ENCODE measurements at places on chromosomes 4 and X. TPM values are rescaled to one million over a fixed set of nuclear protein-coding genes. Genes with fewer than 3 reads are reported as not detected.
A peak's percentile ranks its signal among the peaks of the same experiment; 100 is the strongest.

HNRNPDL gene
- 206 TPM for polyA plus RNA-seq

DNA sequence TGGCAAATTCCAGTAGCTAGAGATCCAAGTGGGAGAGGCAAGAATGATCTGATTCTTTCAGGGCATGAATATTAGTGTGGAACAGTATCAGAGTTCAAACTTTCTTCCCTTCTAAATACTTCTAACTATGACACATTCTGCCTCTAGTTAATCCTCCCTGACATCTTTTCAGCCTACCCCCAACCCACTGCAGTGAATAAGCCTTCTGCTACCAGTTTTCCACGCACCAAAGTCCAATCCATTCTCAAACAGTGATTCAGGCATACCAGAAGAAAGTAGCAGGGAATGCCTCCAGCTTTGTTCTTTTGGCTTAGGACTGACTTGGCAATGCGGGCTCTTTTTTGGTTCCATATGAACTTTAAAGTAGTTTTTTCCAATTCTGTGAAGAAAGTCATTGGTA lies 155.4 kb upstream of the FTHL17 start:
- H3K4me3 ChIP-seq: no peak overlapping the region
- no peak for DNase-seq
- no peaks in the 10 kb centered on the region for H3K27me3 ChIP-seq
- no peaks in the 10 kb centered on the region for H3K4me1 ChIP-seq
- no peaks in the 10 kb centered on the region for H3K36me3 ChIP-seq

- H3K36me3 ChIP-seq: no peaks in the 10 kb centered on the region
- H3K4me3 ChIP-seq: no peak overlapping the region
- DNase-seq: peak; percentile 83
- H3K27me3 ChIP-seq: no peaks in the 10 kb centered on the region
These were observed 39.6 kb downstream of the DDX60L start for GRCh38 chr4:168440442-168441264.

- H3K36me3 ChIP-seq: no peaks in the 10 kb centered on the region
- no peak overlapping the region for H3K27ac ChIP-seq
- no peaks in the 10 kb centered on the region for H3K27me3 ChIP-seq
- DNase-seq: peak; percentile 65
- no peaks in the 10 kb centered on the region for H3K4me1 ChIP-seq
These were observed 25.7 kb upstream of the SHISA3 start for GRCh38 chr4:42371305-42372252.

- H3K36me3 ChIP-seq: no peaks in the 10 kb centered on the region
- no peak overlapping the region for H3K4me3 ChIP-seq
- H3K4me1 ChIP-seq: no peaks in the 10 kb centered on the region
- no peak for DNase-seq
- no peaks in the 10 kb centered on the region for H3K27me3 ChIP-seq
- H3K27ac ChIP-seq: no peak overlapping the region
These were observed 66.7 kb downstream of the DRD5 start for GRCh38 chr4:9847968-9848748.

NPY2R gene
- not detected for polyA plus RNA-seq

- no peaks in the 10 kb centered on the region for H3K27me3 ChIP-seq
- no peak overlapping the region for H3K4me3 ChIP-seq
- H3K27ac ChIP-seq: no peak overlapping the region
- H3K36me3 ChIP-seq: no peaks in the 10 kb centered on the region
These were observed 169.2 kb upstream of the MAGEB18 start for GRCh38 chrX:25968920-25969319.

PLA2G12A gene
- polyA plus RNA-seq: 14.8 TPM

DNA sequence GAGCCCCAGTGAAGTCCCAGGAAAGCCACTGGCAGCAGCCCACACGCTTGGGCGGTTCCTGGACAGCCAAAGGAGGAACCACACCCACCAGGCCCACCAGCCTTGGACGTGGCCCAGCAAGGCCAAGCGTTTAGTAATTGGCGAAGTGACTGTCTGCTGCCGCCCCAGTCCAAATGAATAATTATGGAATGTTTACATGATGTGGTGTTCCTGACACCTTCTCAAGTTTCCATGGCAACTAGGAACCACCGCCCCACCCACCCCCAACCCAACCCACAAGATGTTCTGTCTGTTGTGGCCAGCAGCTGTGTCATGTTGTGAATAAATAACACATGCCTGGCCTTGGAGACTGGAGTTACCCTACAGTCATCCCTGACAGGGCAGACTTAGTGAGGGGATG lies 22.3 kb downstream of the APLN start:
- no peak for DNase-seq
- no peak overlapping the region for H3K4me3 ChIP-seq
- H3K4me1 ChIP-seq: peaks cover 26% of the 10 kb centered on the region
- H3K27me3 ChIP-seq: no peaks in the 10 kb centered on the region
- H3K36me3 ChIP-seq: no peaks in the 10 kb centered on the region

DNA sequence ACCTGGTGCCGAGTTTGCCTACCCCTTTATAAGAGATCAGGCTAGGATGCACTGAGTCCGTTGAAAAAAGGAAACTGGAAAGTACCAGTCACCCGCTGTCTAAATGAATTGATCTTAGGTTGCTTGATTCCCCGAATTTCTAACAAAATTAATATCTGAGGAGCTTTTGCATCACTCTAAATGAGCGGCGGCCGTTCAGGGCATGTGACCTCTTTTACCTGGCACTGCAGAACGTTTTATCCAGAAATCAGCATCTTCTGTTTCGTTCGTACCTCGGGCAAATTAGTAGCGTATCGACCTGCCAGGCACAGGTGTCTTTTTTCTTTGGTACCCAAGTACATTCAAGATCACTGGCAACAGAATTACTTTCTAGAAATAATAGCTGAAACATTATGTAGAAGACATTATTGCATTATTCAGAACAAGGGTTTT lies 876 bp downstream of the KLHL2 start:
- no peaks in the 10 kb centered on the region for H3K36me3 ChIP-seq
- H3K27ac ChIP-seq: peak overlapping the region; percentile 91
- H3K4me1 ChIP-seq: peaks cover 4% of the 10 kb centered on the region
- no peak for DNase-seq

MAGEB2 gene
- not detected for polyA plus RNA-seq

BRCC3 gene
- 14.3 TPM for polyA plus RNA-seq

DNA sequence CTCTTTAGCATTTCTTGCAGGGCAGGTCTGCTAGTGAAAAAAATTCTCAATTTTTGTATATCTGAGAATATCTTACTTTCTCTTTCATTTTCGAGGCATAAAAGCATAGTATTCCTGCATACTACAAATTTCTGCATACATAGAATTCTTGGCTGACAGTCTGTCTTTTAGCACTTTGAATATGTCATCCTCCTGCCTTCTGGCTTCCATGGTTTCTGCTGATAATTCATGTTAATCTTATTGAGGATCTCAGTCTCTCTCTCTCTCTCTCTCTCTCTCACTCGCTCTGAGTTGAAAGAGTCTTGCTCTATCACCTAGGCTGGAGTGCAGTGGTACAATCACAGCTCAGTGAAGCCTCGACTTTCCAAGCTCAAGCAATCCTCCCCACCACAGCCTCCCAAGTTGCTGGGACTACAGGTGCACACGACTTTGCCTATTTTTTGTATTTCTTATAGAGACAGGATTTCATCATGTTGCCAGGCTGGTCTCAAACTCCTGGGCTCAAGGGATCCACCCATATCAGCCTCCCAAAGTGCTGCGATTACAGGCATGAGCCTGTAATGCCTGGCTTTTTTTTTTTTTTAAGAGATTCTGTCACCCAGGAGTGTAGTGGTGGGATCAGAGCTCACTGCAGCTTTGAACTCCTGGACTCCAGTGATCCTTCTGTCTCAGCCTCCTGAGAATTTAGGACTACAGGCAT lies 161.3 kb downstream of the FNIP2 start:
- no peak overlapping the region for H3K4me3 ChIP-seq
- DNase-seq: no peak
- H3K27me3 ChIP-seq: no peaks in the 10 kb centered on the region
- no peaks in the 10 kb centered on the region for H3K36me3 ChIP-seq
- no peak overlapping the region for H3K27ac ChIP-seq

- H3K27ac ChIP-seq: no peak overlapping the region
- no peaks in the 10 kb centered on the region for H3K4me1 ChIP-seq
- no peak for DNase-seq
- H3K27me3 ChIP-seq: no peaks in the 10 kb centered on the region
- no peaks in the 10 kb centered on the region for H3K36me3 ChIP-seq
These were observed 37.2 kb upstream of the SCRG1 start for GRCh38 chr4:173436149-173436579.

- no peaks in the 10 kb centered on the region for H3K27me3 ChIP-seq
- H3K4me3 ChIP-seq: no peak overlapping the region
- no peak for DNase-seq
- no peaks in the 10 kb centered on the region for H3K4me1 ChIP-seq
- H3K27ac ChIP-seq: peak overlapping the region; percentile 9
These were observed 167.8 kb downstream of the GASK1B start for GRCh38 chr4:158005021-158005420.

GRCh38 chrX:48779399-48779798 lies 7.0 kb upstream of the GATA1 start:
- no peaks in the 10 kb centered on the region for H3K27me3 ChIP-seq
- H3K36me3 ChIP-seq: no peaks in the 10 kb centered on the region
- no peaks in the 10 kb centered on the region for H3K4me1 ChIP-seq
- no peak overlapping the region for H3K4me3 ChIP-seq
- H3K27ac ChIP-seq: no peak overlapping the region

GRCh38 chrX:114344756-114345349 lies 239.0 kb upstream of the HTR2C start:
- H3K4me1 ChIP-seq: no peaks in the 10 kb centered on the region
- H3K4me3 ChIP-seq: no peak overlapping the region
- no peaks in the 10 kb centered on the region for H3K27me3 ChIP-seq

ARHGAP36 gene
- not detected for polyA plus RNA-seq

- no peak for DNase-seq
- H3K36me3 ChIP-seq: no peaks in the 10 kb centered on the region
- H3K4me3 ChIP-seq: no peak overlapping the region
- no peaks in the 10 kb centered on the region for H3K27me3 ChIP-seq
- no peak overlapping the region for H3K27ac ChIP-seq
These were observed 53.2 kb upstream of the SPANXB1 start for GRCh38 chrX:140949233-140949632.

GRCh38 chr4:186900232-186900900 lies 176.7 kb upstream of the FAT1 start:
- no peaks in the 10 kb centered on the region for H3K27me3 ChIP-seq
- no peaks in the 10 kb centered on the region for H3K4me1 ChIP-seq
- no peaks in the 10 kb centered on the region for H3K36me3 ChIP-seq

GAB1 gene
- polyA plus RNA-seq: 6.3 TPM

C1QTNF7 gene
- polyA plus RNA-seq: 1.8 TPM

XAGE1A gene
- polyA plus RNA-seq: not detected

DNA sequence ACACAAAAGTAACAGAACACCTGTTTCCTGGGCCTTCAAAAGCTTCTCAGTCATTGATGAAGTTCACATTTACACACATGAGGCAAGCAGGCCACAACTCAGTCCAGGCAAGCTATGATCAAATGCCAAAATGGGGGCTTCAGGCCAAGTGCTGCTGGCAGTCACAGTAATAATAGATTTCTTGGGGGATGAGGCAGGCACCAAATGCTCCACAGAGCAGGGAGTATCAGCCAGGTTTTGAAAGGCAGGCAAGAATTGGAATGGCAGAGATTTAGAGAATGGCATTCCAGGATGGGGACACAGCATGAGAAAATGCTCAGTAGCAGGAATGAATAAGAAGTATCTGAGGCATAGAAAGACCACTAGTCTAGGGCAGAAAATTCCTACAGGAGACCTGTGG lies 52.8 kb downstream of the GRIA3 start:
- no peak overlapping the region for H3K4me3 ChIP-seq
- H3K27me3 ChIP-seq: no peaks in the 10 kb centered on the region
- no peaks in the 10 kb centered on the region for H3K36me3 ChIP-seq
- no peak for DNase-seq

DNA sequence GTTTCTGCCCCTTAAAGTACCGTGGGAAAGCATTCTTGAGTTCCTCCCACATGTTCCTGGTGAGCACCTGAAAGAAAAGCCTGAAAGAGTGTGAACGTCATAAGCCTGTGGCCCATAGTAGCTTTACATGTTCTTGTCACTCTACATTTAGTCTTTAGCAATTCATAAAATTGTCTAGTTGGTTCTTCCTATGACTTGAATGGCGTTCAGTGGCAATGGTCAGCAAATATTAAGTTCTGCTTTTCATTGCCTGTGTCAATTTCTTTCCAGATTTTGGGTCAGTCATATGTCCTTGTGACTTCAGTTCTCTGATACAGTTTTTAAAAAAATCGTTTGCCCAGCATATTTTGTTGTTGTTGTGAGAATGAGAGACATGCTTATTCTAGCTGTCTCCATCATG lies 650.0 kb upstream of the BOD1L1 start:
- no peak for DNase-seq
- no peak overlapping the region for H3K27ac ChIP-seq
- H3K4me1 ChIP-seq: no peaks in the 10 kb centered on the region
- H3K27me3 ChIP-seq: no peaks in the 10 kb centered on the region
- no peak overlapping the region for H3K4me3 ChIP-seq

GRCh38 chr4:123836851-123837595 lies 440.4 kb downstream of the SPRY1 start:
- H3K27ac ChIP-seq: peak overlapping the region; percentile 64
- no peaks in the 10 kb centered on the region for H3K27me3 ChIP-seq
- no peak overlapping the region for H3K4me3 ChIP-seq
- peaks cover 6% of the 10 kb centered on the region for H3K4me1 ChIP-seq
- H3K36me3 ChIP-seq: no peaks in the 10 kb centered on the region

SPATA18 gene
- polyA plus RNA-seq: 1.3 TPM

LEF1 gene
- polyA plus RNA-seq: 5.2 TPM

GPR78 gene
- not detected for polyA plus RNA-seq

GRCh38 chr4:80197601-80198440 lies 518 bp downstream of the PRDM8 start:
- no peak for DNase-seq
- no peaks in the 10 kb centered on the region for H3K4me1 ChIP-seq
- H3K27me3 ChIP-seq: peaks cover 79% of the 10 kb centered on the region
- H3K36me3 ChIP-seq: no peaks in the 10 kb centered on the region
- no peak overlapping the region for H3K4me3 ChIP-seq

DNA sequence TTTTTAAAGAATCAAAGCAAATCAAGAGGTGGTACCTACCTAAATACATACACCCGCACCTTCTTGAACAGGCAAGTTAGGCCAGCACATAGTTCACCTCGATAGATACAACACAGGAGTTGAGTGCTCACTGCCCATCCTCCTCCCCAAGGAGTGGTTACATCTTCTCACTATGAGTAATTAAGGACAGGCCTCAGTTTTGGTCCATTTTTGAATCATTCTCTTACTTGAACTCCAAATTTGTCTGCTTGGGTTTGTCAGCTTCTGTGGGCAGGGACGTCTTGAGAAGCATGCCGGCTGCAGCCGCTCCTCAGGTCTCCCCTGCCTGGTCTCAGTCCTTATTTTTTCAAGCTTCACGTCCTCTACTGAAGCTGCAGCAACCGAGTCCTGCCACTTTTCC lies 190.6 kb upstream of the RBPJ start:
- H3K4me3 ChIP-seq: no peak overlapping the region
- no peaks in the 10 kb centered on the region for H3K4me1 ChIP-seq
- DNase-seq: no peak
- H3K27ac ChIP-seq: no peak overlapping the region

PAGE1 gene
- polyA plus RNA-seq: not detected
